CD4-positive, alpha-beta T cell treated with Interleukin-4 for 1 hour (primary cell): ENCODE measurements at places on chromosomes 11 and 22.

GRCh38 chr11:86360775-86361395 is 13.8 kb upstream of the CCDC81 start:
- no peak for DNase-seq

- DNase-seq, result no peak
Measured at GRCh38 chr11:122977470-122978298, 4.0 kb downstream of the BSX start.

GRCh38 chr11:131760091-131761061 is 390.0 kb downstream of the NTM start:
- no peak for DNase-seq

DNA sequence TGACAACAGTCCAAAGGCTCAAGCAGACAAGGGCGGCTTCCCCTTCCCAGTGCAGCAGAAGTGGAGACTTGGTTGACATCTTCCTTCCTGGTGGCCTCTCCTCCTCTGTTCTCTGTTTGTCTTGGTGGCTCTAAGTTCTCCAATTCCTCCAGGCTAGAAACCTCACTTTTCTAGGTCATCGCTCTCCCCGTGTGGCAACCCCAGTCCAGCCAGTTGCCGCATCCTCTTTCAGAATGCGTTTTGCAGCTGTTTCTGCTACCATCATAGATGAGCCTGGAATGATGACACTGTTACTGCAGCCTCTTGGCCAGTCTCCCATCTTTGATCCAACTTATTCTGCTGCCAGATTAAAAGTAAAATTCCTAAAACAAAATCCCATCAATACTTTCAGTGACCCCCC is 201.5 kb downstream of the TRIM29 start:
- no peak for DNase-seq

DNA sequence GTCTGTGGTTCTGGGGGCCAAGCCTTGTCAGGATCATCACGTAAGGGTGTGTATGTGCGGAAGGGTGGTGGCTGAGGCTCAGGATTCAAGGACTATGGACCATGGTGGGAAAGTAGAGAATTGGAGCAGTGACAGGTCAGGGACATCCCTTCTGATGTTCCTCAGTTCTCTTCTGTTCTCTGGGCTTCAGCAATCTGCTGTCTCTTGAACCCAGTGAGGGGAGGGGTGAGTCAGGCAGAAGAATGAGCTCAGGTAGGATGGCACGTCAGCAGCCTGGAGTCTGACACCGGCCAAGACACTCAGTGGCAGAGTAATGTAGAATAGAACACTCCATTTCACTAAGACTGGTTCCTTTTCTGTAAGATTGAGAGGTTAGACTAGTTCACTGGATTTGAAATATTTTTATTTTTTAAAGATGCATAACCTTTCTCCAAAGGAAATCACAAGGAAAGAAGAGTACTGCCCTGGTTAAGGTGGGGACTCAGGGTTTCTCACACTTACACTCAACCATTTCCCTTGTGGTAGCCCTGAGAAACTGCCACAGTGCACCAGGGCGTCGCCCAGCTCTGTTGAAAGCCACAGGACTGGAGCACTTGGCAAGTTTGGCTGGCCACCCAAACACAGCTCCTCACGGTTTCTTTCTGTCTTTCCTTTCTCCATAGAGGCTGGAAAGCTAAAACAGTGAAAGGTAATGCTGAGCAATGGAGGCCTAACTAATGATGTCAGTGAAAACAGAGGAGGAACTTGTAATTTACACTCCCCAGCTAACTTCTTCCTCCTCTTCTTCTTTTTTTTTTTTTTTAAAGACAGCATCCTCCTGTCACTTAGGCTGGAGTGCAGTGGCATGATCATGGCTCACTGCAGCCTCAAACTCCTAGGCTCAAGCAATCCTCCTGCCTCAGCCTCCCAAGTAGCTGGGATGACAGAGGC is 23.1 kb upstream of the MICAL2 start:
- DNase-seq, result peak; percentile 44

- DNase-seq, result no peak
Measured at GRCh38 chr11:123702139-123702538, 39.3 kb downstream of the ZNF202 start.

DNA sequence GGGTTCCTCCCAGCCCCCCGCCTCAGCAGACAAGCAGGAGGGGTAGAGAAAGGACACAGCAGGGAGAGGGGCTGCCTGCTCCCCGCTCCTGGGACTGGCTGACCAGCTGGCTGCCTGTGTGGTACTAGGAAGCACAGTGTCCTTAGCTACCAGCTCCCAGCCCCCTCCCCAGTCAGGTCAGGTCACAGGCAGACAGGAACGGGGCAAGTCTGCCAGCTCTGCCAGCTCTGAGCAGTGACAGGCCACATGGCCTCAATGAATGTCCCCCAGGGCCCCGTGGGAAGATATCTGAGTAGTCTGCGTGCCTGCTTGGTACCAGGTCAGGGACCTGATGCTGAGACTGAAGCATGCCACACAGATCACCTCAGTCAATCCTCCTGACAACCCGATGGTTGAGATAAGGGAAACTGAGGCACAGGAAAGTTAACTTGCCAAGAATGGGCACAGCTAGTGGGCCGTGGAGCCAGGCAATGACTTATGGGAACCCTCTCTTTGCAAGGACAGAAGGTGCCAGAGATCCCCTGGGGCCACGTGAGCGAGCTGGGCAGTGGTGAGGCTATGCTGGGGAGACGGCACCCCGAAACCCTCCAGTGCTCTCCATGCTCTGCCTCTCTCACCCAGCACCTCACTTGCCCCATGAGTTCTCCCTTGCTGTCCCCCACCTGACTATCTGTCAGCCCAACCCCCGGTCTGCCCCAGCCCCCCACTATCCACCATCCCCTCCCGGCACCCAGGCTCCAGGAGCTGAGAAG is 13.8 kb upstream of the MFNG start:
- no peak for DNase-seq

DNA sequence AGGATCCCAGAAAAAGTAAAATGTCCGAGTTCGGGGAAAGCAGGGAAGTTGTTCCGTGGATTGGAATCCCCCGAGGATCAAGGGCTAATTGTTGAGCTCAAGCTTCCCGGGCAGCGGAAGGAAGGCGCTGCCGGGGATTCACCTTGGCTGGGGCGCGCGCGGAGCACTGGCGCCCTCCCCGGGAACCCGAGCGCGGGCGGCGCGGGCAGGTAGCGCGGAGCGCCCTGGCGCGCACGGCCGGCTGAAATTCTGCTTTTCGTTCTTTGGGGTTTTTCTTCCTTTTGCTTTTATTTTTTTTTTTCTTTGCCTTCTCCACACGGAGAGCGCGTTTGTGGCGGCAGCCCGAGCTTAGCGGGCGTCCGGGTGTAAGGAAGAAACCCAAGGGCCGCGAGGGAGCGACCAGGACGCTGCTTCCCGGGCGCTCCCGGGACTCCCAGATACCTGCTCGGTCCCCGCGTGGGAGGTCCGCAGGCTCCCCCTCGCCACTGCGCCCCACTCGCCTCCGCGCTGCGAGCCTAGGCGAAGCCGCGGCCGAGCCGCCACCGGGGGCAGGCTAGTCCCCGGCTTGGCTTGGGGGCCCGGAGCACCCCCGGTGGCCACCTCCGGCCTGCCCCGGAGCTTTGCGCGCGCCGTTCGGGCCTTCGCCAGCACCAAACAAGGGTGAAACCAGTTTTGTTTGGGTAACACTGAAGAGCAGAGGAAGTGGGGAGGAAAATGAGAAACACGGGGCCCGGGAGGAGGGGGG is 4.8 kb upstream of the IGF2 start:
- DNase-seq, result no peak

- DNase-seq, result no peak
Measured at GRCh38 chr22:35072925-35073324, 7.0 kb downstream of the ISX start.

DNA sequence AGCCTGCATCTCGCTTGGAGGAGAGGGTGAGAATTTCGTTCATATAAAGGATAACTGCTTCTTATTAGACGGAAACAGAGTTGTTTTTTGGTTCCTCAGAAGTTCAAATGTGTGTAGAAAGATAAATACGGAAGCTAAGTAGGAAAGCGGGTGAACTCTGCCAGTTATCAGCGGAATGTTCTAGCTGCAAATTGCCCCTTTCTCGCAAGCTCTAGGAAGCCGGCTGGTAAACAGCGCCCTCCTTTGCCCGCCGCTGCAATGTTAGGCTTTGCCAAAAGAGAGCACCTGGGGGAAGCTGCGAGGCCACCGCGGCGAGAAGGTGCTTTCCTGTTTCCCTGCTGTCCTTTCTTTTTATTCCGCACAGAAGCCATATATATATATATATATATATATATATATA is 67.0 kb downstream of the IGLL5 start:
- DNase-seq, result peak; percentile 29

DNA sequence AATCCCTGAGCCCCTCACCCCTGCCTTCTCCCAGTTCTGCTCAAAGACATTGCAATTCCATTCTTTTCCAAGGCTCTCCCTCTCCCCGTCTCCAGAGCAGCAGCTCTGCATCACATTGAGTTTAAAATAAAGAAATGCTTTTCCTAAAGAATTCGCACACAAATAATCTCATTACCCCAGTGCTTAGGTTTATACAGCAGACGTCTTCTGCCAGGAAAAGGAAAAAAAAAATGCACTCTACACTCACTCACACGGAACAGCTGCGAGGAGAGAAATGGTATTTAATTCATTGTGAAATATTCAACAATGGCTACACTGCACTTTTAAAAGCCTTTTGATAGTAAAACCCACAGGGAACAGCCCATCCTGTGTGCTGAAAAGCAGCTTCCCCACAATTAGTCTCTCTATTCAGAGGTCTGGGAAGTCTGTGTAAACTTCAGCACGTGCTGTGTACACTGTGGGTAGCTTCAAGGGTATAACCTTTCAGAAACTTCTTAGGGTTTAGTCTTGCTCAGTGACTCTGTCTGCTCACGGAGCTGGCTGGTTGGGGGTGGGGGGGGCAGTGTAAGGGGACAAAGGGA is 42.8 kb downstream of the ETS1 start:
- DNase-seq, result peak; percentile 19

GRCh38 chr11:94838027-94838731 is 70.0 kb downstream of the AMOTL1 start:
- no peak for DNase-seq

GRCh38 chr11:102306048-102306597 is 11.2 kb upstream of the BIRC3 start:
- peak; percentile 21 for DNase-seq

DNA sequence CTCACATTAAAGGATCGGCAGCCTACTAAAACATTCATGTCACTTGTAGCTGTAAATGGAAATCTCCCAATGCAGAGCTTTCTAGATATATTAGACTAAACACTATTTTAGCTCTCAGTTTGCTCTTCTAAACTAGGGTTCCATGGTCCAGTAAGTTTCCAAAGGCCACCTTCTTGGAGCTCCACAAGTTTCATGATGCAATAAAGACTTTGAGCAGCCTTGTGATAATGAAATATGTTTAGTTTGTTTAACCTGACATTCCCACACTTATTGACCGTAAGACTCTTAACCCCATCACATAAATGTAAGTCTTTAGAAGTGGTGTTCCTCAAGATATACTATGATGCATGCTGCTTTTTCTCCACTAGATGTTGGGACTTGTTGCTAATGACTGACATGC is 87.7 kb downstream of the TRIM44 start:
- DNase-seq, result no peak

GRCh38 chr22:46444390-46444854 is 93.0 kb downstream of the CELSR1 start:
- no peak for DNase-seq

DNA sequence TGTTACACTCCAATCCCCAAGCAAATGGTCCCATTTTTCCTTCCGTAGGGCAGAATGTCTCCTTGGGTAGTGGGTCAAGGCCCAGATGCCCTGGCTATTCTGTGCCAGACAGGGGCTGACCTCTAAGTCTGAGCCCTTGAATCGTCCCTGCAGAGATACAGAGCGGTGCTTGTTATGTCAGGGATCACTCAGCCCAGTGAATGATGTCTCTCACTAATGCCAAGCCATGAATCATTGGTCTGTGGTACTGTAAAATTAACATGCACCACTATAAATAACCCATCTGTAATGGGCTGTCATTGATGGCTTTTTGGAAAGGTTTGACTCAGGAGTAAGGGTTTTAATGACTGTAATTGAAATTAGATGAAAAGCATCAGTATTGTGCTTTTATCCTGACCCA is 35.3 kb upstream of the KIRREL3 start:
- no peak for DNase-seq

- no peak for DNase-seq
Measured at GRCh38 chr11:70331901-70332300, 61.4 kb downstream of the PPFIA1 start.

DNA sequence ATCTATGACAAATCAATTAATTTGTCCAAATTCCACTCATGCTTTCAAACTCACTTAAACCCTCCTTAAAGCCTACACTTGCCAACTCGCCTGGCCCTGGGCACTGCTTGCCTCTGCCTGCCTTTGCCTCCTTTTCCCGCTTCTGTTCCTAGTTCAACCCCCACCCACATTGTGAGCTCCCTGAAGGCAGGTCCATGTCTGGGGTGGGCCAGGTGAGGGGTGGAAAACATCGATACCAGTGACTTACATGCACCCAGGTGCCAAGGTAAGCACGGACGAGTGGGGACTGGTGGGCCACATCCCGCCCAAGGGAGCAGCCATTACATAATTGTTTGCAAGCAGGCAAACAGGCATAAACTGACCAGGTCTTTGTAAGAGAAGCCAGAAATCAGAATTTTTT is 146.2 kb downstream of the ST3GAL4 start:
- DNase-seq, result no peak

- no peak for DNase-seq
Measured at GRCh38 chr11:117984476-117984875, 1.7 kb upstream of the IL10RA start.

DNA sequence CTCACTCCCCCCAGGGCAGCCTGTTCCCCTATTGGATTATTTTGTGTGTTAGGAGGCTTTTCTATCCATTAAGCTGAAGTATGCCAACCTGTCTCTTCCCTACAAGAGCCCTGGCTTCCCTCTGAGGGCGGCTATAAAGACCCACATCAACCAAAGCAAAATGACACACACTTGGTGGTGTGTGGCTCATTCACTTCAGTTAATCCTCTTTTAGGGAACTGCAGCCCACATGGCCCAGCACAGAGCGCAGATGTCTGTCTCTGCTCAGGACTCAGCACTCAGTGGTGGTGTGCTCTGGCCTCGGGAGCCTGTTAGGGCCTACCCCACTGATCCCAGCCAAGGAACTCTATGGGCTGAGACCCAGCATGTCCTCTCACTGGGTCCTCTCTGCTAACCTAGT is 32.2 kb upstream of the LRRC10B start:
- DNase-seq, result no peak

GRCh38 chr11:71193431-71193830 is 58.9 kb downstream of the SHANK2 start:
- no peak for DNase-seq

- no peak for DNase-seq
Measured at GRCh38 chr11:1750481-1750839, at the start of gene IFITM10. TSS of gene IFITM10 (minus strand) at chr11:1750595. CDS start at chr11:1750442, 153 bp downstream.
